ENCODE measurements at places on chromosomes 2 and 18.

DNA sequence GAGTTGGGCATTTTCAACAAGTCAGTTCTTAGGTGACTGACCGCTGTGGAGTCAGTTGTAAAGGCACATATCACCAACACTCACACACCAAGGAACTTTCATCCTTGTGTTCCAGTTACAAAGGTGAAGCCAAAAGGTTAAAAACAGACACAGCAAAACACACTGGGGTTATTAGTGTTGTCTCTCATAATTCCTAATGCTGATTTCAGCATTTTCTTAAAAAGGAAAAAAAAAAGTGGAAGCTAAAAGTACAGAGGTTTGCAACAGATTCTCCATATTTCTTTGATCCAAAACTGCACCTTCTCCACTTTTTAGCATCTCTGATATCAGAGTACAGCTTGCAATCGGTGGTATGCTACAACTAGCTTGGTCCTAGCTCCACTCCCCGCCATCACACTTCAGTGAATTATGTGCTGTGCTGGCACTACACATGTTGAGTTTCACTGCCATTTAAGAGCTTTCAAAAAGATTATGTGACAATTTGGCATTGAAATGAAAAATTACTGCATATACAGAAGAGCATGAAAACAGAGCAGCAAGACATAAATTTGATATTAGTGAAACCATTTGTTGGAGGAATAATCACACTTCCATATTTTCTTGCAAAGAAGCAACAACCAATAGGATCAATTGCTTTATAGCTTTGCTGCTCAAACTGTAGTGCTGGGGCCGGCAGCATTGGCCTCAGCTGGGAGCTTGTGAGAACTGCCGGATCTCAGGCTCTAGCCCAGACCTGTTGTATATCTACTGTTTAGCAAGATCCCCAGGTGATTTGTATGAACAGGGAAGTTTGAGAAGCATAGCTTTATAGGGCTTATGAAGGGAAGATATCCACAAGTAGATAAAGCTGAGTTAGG, 62.3 kb upstream of the DAPL1 start:
- no peak for DNase-seq

GRCh38 chr2:86335865-86336674, 1.4 kb downstream of the REEP1 start:
- peak; percentile 28 for DNase-seq

GRCh38 chr2:129709956-129710598, 269.4 kb upstream of the RAB6C start:
- no peak for DNase-seq

- no peak for DNase-seq
Measured at GRCh38 chr2:29495068-29495467, 379.9 kb downstream of the CLIP4 start.

- DNase-seq: no peak
Measured at GRCh38 chr2:145851730-145852129, 1331.8 kb upstream of the ZEB2 start.

DNA sequence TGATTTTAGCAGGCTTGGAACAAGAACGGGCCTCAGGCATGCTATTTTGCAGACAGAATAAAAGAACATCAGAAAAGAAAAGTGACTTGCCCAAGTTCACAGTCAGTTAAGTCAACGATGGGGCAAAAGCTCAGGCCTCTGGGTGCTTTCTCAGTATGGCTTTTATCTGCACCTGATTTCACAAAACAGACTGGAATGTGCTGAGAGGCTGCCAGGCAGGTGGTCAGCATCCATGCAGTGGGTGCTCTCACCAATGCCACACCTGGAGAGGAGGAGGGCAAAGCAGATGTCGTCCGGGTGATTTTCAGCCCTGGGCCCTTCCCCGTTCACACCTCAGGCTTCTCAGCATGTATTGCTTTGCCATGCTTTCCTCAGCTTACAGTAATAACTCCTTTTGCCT, 854.6 kb downstream of the RNF144A start:
- DNase-seq: no peak

GRCh38 chr2:5826979-5827655, 134.9 kb downstream of the SOX11 start:
- DNase-seq: no peak

DNA sequence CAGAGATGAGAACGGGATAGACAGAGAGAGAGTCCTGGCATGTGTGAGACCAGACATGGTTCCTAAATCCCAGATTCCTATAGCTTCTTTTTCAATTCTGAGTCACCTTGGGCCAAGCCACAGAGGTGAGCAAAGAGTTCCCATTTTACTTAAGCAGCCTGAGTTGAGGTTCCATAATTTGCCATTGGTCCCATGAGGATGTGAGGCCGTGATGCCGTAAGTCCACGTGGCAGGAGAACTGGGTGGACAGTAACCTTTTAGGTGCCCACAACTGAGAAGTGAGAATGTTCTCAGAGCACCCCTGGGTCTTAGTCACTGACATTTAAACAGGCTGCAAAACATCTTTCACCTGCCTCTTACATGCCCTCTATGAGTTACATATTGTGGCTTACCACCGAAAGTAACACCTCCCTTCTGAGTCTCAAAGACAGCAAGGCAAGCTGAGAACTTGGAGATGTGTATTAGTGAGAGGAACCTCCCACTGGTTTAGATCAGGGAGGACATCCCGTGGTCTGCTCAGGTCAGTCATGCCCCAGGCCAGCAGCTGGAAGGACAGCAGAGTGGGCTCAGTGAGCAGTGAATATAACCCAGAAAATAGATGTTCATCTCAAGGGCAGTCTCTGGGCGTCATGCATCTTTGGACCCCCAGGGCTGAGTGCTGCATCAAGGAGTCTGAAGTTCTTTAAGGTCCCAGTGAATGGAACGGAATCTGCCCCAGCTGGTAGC, 127.9 kb upstream of the LGALSL start:
- DNase-seq: no peak

DNA sequence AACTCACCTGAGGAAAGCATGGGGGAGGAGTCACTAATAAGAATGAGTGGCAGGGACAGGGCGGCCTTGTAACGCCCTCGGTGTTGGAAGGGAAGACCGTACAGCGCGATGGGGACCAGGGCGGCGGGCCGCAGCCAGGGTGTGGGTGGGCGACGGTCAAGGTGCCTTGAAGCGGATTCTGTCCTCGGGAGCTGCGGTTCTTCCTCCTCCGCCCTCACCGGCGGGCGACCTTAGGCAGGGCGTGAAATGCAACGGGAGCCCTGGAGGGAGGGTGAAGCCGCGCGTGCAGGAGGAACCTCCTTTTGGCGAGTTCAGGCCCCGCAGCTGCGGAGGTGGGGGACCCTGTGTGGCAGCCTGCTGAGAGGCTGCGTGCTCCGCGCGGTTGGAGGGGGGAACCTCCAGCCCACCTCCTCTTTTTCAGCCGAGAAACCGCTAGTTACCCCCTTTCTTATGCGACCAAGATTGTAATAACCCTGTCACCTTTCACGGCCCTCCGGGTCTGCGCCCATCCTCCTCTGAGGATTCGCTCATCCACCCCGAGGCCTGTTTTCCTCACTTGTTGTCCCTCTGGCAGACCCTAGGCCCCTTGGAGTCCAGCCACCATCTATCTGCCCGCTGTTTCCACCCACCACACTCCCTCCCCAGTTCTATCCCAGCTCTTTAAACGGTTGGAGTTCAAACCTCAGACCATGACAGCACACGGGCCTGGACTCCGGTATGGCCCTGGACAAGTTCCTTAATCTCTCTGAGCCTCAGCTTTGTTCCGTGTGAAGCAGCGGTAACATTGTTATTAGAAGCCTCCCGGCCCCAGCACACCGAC, 823 bp upstream of the RNU2-63P start:
- peak; percentile 78 for DNase-seq

- DNase-seq: no peak
Measured at GRCh38 chr2:160870729-160871465, 289.3 kb upstream of the TANK start.
